Prostate gland (tissue), 2 donors: ENCODE measurements at places on chromosomes 4 and X. TPM values are rescaled to one million over a fixed set of nuclear protein-coding genes. Genes with fewer than 3 reads are reported as not detected.

Gene BEND2
- not detected for total RNA-seq

Gene GRIA2
- 5.1 TPM for total RNA-seq

Gene FAM184B
- 0.09 TPM for total RNA-seq

Gene MSX1
- 2.2 TPM for total RNA-seq

Gene DUX4
- not detected for total RNA-seq
